ENCODE measurements at places on chromosomes 1 and 21. TPM values are rescaled to one million over a fixed set of nuclear protein-coding genes. Genes with fewer than 3 reads are reported as not detected.

PLA2G4A gene
- 12.5 TPM for polyA plus RNA-seq

SUSD4 gene
- polyA plus RNA-seq, result 24.6 TPM

LIX1L gene
- 31.2 TPM for polyA plus RNA-seq

UROD gene
- polyA plus RNA-seq, result 112 TPM

BLACAT1 gene
- 3.0 TPM for polyA plus RNA-seq

NHLH1 gene
- polyA plus RNA-seq, result 0.08 TPM

CTSS gene
- 12.5 TPM for polyA plus RNA-seq

PGLYRP3 gene
- not detected for polyA plus RNA-seq

OR2T35 gene
- not detected for polyA plus RNA-seq

PLPPR4 gene
- polyA plus RNA-seq, result 1.9 TPM

MEX3A gene
- 47.7 TPM for polyA plus RNA-seq

KCNT2 gene
- 10.1 TPM for polyA plus RNA-seq

- DNase-seq, result no peak
These were observed 13.7 kb downstream of the ZMYM4 start for GRCh38 chr1:35282172-35282571.

- DNase-seq, result no peak
These were observed 35.8 kb downstream of the PLEKHA6 start for GRCh38 chr1:204323887-204324286.

DNA sequence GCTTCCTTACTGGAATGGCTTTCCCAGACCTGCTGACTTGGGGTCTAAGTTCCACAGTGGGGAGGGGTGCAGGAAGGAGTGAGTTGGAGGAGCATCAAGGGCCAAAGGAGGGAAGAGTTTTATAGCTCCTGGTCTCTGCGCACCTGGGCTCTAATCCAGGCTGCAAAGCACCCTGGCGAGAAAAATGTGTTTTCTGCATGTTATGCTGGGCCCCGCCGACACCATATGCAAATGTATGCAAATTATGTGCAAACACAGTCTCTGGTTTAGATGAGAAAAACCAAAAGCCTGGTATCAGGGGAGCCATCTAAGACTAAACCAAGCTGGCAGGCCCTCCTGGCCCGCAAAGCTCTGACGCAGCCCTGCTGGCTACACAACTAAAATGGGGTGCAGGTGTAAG lies 95.0 kb downstream of the VWA5B1 start:
- DNase-seq, result no peak

- no peak for DNase-seq
These were observed 9.9 kb upstream of the IL22RA1 start for GRCh38 chr1:24152631-24153494.

DNA sequence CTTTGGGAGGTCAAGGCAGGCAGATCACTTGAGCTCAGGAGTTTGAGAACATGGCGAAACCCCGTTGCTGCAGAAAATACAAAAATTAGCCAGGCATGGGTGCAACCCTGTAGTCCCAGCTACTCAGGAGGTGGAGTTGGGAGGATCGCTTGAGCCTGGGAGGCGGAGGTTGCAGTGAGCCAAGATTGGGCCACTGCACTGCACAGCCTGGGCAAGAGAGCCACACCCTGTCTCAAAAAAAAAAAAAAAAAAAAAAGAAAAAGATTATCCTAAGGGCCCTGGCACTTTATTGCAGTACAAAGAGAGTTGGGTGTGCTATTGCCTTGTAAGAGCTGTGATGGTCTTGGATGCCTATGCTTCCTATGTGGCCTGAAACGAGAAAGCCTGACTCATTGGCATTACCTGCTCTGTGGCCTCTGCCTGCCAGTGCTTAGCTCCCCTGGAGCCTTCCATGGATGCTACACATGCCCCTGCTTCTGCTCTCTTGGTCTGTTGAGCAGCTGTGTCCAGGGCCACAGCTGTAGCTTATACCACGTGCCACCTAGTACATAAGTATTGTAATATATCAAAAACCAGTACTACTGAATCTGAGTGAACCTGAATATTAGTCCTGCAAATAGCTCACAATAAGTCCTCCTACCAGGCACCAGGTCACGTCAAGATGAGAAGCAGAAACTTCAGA lies 45.8 kb downstream of the DNAJC6 start:
- no peak for DNase-seq

DNA sequence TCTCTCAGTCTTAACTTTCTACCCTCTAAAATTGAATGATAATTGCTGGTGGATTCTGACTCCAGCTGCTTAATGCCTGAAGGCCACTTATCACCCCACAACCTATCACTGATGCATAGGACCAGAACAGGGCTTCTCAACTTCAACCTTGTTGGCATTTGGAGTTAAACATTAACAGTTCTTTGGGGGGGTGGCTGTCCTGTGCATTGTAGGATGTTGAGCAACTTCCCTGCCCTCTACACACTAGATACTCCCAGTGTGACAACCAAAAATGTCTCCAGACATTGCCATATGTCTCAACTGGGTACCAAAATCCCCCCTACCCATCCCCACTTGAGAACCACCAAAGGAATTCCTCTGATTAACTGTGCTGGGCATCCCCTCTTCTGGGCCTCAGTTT lies 275.4 kb upstream of the TMEM51 start:
- DNase-seq, result no peak

GRCh38 chr1:231335663-231336602 lies 1.7 kb downstream of the EXOC8 start:
- DNase-seq, result no peak

- DNase-seq, result no peak
These were observed 62.9 kb downstream of the TRABD2B start for GRCh38 chr1:47934243-47934805.

- DNase-seq, result no peak
These were observed 19.0 kb upstream of the TLCD4 start for GRCh38 chr1:95098196-95098595.

DNA sequence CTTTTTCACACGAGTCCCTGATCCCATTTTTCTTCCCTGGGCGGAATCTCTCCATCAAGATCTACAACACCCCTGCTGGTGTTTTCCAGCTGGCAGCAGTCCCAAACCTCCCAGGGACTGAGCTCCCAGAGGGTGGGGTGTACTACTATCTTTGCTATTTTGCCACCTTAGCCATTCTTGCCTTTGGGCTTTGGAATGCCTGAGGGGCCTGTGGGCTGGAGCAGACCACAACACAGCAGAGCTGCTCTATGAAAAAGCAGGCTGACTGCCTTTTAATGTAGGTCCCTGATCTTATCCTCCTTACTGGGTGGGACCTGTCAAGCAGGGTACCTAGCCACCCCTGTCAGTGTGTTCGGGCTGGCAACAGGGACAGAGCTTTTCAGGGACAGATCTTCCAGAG lies 91.9 kb downstream of the KCNT2 start:
- no peak for DNase-seq

GRCh38 chr21:41928621-41929220 lies 25.1 kb downstream of the C2CD2 start:
- no peak for DNase-seq

GRCh38 chr1:160731990-160732389 lies 7.1 kb upstream of the SLAMF7 start:
- no peak for DNase-seq

GRCh38 chr1:74780594-74780993 lies 47.6 kb downstream of the TYW3 start:
- no peak for DNase-seq

GRCh38 chr1:82695443-82695842 lies 894.7 kb downstream of the ADGRL2 start:
- no peak for DNase-seq

DNA sequence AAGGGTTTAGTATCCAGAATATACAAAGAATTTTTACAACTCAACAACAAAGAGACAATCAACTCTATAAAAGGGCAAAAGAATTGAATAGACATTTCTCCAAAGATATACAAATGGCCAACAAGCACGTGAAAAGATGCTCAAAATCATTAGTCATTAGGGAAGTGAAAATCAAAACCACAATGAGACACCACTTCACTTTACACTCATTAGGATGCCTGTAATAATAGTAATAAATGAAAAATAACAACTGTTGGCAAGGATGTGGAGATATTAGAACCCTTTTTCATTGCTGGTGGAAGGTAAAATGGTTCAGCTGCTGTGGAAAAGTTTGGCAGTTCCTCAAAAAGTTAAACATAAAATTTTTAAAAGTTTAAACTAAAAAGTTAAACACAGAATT lies 7.0 kb upstream of the ABCD3 start:
- no peak for DNase-seq

DNA sequence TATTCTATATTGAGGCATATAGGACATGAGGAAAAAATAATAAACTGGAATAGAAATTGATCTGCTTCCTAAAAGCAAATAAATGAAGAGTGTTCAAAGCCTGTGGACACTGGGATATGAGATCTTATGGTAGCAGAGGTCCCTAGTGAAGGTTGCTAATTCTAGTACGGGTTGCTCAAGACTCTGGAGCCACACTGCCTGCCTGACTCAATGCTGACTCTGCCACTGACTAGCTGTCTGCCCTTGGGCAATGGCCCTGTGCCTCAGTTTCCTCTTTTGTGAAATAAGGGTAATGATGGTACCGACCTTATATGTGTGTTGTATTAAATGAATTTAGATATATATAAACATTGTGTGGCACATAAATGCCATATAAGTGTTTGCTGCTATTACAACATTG lies 59.0 kb upstream of the C1orf53 start:
- no peak for DNase-seq

DNA sequence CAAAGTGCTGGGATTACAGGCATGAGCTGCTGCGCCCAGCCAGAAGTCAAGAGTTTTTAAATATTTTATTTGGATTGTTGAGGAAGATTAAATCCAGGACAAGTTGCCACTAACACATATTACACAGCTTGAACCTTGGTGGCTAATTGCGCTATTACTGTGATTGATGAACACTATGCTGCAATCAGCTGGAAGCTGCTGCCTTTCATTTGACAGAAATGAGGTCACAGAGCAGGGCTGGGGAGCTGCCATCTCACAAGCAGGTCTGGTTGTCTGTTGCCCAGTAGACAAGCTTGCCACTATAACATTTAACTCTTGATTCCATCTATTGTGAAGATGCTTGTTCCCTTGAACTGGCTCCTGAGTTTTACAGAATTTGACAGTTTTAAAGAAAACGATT lies 37.4 kb upstream of the NRDC start:
- no peak for DNase-seq

- no peak for DNase-seq
These were observed 14.2 kb downstream of the SMIM12 start for GRCh38 chr1:34845131-34845901.

- DNase-seq, result no peak
These were observed 333.4 kb upstream of the PKN2 start for GRCh38 chr1:88350648-88351047.

- no peak for DNase-seq
These were observed 105.4 kb downstream of the ATP6V1G3 start for GRCh38 chr1:198435056-198435455.

DNA sequence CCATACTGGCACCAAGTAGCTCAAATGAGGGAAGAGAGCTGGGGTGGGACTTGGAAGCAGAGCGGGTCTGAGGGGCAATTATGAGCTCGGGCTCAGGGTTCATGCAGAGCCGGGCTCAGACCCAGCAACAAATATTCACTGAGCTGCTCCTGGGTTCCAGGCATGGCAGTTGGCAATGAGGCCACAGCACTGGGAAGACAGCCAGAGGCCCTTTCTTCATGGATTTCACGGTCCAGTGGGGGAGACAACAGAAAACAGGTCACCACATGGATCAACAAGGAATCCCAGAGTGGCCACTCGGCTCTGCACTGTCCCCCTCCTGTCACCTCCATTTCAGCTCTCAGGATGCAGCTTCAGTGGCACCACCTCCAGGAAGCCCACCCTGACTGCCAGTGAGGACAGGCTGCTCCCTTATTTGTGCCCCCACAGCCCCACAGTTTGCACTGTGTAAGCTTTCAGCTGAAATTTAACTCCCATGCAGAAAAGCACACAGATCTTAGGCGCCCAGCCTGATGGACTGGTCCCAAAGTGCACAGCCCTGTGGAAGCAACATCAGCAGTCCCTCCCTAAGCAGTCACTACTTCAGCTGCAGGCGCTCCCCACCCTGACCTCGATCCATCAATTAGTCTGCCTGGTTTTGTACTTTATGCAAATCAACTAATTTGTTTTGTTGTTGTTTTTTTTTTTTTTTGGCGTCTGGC lies 22.4 kb downstream of the ARHGEF19 start:
- DNase-seq, result no peak

- DNase-seq, result peak; percentile 33
These were observed 29.3 kb downstream of the TNNT2 start for GRCh38 chr1:201348211-201348566.

DNA sequence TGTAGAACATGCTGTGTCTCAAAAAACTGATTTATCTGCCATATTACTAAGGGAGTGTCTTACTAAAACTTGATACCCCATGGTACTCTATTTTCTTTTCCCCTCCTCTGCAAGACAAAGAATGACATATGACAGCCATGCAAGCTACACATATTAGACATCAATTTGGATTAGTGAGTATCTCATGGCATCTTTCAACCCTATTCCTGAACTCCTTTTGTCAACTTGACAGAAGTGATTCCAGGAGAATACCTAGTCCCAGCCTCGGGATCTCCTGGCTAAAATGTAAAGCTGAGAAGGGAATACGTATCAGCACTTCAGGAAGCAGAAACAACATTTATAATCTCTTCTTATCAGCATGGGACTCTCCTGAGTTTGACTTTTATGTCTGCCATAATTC lies 43.7 kb downstream of the ADGRL2 start:
- no peak for DNase-seq

DNA sequence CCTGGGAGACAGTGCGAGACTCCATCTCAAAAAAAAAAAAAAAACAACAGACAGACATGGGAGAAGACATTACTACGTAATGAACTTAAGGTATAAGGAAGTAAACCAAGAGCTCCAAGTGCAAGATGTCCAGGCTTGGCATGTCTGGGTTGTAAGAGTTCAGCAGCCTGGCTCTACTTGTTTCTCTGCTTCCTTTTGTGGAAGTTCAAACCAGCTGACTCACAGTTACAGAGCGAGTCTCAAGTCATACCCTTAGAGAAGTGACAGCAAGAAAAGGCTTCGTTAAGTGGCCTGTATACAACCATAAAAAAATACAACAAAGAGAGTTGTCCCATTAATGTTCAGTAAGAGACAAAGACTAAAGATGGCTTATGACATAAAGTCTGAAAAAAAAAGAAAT lies 1.3 kb downstream of the RIT1 start:
- DNase-seq, result no peak

DNA sequence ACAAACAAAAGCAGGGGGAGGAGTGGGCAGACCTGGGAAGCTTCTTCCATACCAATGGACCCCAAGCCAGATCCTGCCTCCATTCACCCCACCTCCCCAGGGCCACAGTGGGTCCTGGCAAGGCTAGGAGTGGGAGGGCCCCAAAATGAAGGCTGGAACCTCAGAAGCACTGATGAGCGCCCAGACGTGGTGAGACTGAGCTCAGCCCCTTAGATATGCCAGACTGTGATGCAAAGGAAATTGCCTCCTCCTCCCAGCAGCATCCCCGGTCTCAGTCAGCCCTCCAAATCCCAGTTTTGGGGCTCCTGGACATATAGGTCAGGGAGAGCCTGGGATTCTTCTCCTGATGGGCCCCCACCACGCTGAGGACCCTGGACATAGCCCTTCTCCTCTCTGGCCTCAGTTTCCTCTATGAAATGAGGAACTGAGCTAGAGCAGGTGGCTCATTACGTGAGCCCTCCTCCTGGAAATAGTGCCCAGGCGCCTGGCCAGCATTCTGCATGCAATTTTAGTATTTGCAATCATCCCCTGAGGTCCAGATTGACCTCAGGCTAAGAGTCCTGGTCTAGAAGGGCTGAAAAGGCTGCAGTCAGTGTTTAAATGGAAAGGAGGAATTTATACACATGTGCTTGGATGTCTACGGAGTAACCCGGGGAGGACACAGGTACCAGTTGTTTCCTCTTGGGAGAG lies 33.5 kb downstream of the RHBG start:
- DNase-seq, result no peak
